ENCODE measurements at places on chromosomes 7 and 10. TPM values are rescaled to one million over a fixed set of nuclear protein-coding genes. Genes with fewer than 3 reads are reported as not detected.

The CRHR2 gene
- polyA plus RNA-seq: 0.49 TPM

The TRPV5 gene
- polyA plus RNA-seq: 0.31 TPM

The GARIN1A gene
- polyA plus RNA-seq: not detected

The DPP6 gene
- 16.7 TPM for polyA plus RNA-seq

The PON3 gene
- polyA plus RNA-seq: 0.56 TPM

The CDK14 gene
- polyA plus RNA-seq: 13.5 TPM

The SFTPA1 gene
- polyA plus RNA-seq: not detected

The ZNF727 gene
- polyA plus RNA-seq: 0.19 TPM

The NUP205 gene
- 40.6 TPM for polyA plus RNA-seq

The GNAT3 gene
- not detected for polyA plus RNA-seq

The CRYGN gene
- polyA plus RNA-seq: 0.70 TPM

The LEP gene
- not detected for polyA plus RNA-seq

The CCL26 gene
- polyA plus RNA-seq: not detected

The NIPSNAP2 gene
- 75.0 TPM for polyA plus RNA-seq
